Caki2 (cell line): ENCODE measurements at places on chromosomes 6 and 20. TPM values are rescaled to one million over a fixed set of nuclear protein-coding genes. Genes with fewer than 3 reads are reported as not detected.

Gene AKAP12
- total RNA-seq = 31.4 and 34.4 TPM in 2 replicates

Gene NOX3
- total RNA-seq = not detected in 2 replicates

Gene VSTM2L
- not detected in 2 replicates for total RNA-seq

Gene NSFL1C
- total RNA-seq = 118 and 119 TPM in 2 replicates

Gene SLC2A10
- 7.9 TPM in 2 replicates for total RNA-seq

GRCh38 chr20:2207770-2208097 is 88.1 kb upstream of the TGM3 start:
- DNase-seq = no peak

DNA sequence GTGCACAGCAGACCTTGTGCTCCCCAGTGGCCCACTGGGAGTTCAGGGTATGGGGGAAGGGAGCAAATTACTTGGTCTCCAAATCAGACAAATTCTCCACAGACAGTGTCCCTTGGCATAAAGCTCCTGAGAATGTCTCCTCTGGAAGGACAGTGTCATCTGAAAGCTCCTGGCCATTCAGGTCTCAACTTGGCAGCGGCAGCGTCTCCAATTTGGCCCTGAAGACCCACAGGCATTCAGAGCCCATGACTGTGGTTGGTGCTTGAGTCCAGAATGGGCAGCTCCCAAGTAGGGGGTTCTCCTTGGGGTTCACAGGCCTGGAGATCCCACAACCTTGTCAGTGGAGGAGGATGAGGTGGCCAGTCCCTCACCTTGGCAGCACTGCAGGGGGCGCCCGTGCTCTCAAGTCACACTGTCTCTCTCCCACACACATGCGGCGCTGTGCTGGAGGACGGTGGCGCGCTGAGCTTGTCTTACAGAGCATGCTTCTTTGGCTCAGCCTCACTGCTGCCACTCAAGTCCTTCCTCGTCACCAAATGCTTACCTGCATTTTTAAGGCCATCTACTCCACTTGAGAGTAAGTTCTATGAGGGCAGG is 20.7 kb downstream of the DYNLRB1 start:
- DNase-seq = no peak

GRCh38 chr6:161166176-161166575 is 107.7 kb downstream of the AGPAT4 start:
- DNase-seq = no peak

- no peak for DNase-seq
These were observed 931.4 kb downstream of the QKI start for GRCh38 chr6:164345806-164346496.

DNA sequence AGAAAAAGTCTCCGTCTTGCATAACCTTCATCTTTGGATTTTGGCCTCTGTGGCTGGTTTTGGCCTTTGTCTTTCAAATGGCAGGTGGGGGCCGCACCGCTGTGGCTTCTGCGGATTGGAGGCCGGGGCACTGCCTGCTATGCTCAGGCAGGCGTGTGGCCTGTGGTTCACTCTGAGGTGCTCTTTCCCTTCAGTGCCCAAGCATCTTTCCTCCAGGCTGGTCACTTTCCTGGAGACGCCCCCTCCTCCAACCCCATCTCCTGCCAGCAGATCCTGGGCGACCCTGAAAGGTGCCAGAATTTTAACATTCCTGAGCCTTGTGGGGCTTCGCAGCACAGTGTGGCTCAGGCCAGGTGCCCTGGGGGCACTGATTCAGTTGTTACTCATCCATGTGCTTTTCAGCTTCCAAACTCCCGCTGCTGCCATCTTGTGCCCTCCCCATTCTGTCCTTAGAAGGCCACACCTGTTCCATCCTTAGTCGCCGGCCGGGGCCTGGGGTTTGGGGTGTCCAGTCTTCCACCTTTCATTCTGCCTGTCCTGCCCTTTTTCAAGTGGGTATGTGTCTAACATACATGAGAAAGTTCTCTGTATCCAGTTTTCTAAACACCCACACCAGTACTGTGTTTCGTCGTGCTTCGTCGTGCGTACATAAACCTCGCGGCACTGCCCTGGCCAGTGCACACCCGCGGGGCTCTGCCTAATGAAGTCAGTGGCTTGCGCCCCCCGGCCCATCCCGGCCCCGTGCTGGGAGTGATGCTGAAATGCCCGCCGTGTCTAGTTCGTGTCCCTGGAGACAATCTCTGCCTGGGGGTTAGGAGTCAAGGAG is 12.1 kb downstream of the SS18L1 start:
- DNase-seq = peak; percentile 53

DNA sequence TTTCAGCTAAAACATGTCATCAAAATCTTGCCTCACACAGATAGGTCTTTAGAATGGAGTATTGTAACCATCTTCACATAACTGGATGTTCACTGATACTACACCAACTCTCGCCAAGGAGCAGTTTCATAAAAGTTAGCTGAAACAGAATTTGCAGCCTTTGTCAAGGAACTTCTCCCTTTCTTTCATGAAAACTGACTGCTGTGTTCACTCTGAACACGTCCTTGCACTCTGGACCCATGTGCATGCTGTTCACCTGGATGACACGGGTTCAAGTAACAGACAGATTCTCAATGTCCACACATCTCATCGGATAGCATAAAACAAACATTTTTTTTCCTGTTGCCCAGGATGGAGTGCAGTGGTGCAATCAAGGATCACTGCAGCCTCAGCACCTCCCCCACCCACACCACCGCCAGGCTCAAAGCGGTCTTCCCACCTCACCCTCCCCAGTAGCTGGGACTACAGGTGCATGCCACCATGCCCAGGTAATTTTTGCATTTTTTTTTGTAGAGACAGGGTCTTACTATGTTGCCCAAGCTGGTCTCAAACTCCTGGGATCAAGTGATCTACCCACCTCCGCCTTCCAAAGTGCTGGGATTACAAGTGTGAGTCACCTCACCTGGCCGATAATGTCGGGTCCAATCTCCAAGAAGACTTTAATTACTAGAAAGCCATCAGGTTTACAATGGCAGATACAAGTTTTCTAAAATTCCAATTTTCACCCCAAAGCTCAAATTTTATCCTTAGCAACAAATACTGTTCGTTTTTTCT is 9.4 kb downstream of the DIDO1 start:
- DNase-seq = no peak

- DNase-seq = no peak
These were observed 185.3 kb downstream of the ADAT2 start for GRCh38 chr6:143264986-143265764.

GRCh38 chr6:57252975-57253374 is 30.9 kb upstream of the RAB23 start:
- DNase-seq = no peak

GRCh38 chr6:110158479-110158878 is 21.0 kb downstream of the WASF1 start:
- DNase-seq = no peak

DNA sequence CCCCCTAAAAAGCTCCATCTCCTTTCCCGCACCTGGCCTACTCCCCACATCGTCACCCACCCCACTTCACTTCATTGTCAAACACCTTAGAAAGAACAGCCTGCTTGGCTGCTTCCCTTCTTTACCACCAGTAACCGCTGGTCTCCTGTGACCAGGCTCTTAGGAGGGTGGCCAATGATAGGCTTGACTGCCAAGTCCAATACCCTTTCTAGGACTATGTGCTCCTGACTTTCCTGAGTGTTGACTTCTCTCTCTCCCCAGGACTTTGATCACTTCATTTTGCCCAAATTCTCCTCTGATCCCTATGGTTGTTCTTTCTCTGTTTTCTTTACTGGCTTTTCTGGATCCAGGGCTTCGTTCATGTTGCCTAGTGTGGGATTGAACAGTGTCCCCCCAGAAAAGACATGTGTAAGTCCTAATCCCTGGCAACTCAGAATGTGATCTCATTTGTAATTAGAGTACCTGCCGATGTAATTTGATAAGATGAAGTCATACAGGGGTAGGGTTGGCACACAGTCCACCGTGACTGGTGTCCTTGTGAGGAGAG is 254.0 kb downstream of the GMDS start:
- DNase-seq = no peak

- no peak for DNase-seq
These were observed 1.9 kb upstream of the VGLL2 start for GRCh38 chr6:117263353-117263927.

DNA sequence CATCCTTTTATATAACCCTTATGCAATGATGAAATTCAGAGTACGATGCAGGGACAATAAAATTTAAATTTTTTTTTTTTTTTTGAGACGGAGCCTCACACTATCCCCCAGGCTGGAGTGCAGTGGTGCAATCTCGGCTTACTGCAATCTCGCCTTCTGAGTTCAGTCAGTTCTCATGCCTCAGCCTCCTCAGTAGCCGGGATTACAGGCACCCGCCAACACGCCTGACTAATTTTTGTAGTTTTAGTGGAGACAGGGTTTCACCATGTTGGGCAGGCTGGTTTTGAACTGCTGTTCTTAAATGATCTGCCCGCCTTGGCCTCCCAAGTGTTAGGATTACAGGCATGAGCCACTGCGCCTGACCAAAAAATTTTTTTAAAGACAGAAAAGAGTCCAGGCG is 15.2 kb downstream of the MTO1 start:
- DNase-seq = no peak

GRCh38 chr6:3349388-3350251 is 90.9 kb downstream of the PSMG4 start:
- DNase-seq = no peak

GRCh38 chr6:36523451-36523850 is 23.8 kb downstream of the STK38 start:
- DNase-seq = no peak

DNA sequence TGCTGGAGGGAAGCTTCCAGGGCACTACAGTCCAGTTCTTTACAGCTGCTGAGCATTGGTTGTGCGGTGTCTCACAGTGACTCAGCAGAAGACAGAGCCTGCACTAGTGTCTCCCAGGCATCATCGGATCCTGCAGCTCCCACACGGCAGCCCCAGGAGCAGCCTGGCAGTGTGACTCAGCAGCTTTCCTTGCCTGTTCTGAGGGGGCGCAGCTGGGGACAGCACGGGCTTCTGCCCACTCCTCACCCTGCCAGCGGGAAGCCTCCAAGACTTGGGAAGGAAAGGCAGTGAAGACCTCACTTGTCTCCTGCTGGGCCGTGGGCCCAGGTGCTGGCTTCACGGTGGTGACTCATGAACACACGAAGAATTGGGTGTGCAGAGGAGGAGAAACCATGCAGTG is 165.4 kb downstream of the SYNDIG1 start:
- peak; percentile 83 for DNase-seq
